ENCODE measurements at places on chromosomes 4 and X.

DNA sequence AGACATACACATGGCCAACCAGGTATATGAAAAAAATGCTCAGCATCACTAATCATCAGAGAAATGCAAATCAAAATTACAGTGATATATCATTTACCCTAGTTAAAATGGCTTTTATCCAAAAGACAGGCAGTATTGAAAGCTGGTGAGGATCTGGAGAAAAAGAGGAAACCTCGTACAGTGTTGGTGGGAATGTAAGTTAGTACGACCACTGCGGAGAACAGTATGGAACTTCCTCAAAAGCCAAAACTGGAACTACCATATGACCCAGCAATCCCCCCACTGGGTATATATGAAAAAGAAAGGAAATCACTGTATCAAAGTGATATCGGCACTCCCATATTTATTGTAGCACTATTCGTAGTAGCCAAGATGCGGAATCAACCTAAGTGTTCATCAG is 23.4 kb downstream of the ABHD18 start:
- DNase-seq: no peak

DNA sequence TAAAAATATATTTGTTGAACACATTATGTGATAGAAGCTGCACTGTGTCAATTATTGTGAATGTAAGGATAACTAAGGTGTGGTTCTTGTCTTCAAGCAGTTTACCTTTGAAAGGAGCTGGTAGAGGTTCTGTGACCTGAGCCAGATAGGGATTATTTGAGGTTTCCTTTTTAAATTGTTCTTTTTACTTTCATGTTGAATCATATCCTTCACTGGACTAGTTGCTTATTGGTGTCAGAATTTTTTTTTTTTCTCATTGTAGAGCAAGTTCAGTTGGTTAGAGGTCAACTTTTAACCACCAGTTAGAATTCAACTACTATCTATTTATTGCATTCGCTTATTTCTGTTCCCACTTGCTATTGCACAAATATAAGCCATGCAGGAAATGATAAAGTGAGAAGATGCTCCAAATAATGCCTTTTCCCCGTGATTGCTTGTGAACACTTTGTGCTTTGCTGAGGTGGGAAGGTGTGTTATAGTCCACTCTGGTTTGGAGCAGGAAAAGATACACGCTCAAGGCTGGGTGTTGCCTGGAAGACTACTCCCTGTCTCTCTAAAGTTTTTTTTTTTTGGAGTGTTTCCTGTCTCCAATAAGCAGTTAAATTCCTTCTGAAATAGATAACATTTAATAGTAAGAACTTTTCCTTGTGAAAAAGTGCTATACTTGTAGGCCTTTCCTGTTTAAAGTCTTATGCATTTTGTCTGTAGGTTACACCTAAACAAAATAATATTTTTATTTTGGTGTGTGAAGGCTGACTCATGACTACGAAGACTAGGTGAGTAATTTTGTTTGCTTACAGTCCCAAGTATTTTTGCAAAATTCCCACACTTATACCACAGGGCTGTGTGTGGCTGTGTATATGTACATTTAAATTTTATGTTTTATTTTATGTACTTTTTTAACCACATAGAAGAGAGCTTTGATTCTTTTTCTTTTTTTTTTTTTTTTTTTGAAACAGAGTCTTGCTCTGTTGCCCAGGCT is 83.8 kb upstream of the LCORL start:
- DNase-seq: no peak

- no peak for DNase-seq
These were observed 10.9 kb downstream of the MTMR1 start for GRCh38 chrX:150704030-150704613.

GRCh38 chrX:149825424-149825823 is 43.7 kb downstream of the MAGEA9 start:
- DNase-seq: peak; percentile 20

DNA sequence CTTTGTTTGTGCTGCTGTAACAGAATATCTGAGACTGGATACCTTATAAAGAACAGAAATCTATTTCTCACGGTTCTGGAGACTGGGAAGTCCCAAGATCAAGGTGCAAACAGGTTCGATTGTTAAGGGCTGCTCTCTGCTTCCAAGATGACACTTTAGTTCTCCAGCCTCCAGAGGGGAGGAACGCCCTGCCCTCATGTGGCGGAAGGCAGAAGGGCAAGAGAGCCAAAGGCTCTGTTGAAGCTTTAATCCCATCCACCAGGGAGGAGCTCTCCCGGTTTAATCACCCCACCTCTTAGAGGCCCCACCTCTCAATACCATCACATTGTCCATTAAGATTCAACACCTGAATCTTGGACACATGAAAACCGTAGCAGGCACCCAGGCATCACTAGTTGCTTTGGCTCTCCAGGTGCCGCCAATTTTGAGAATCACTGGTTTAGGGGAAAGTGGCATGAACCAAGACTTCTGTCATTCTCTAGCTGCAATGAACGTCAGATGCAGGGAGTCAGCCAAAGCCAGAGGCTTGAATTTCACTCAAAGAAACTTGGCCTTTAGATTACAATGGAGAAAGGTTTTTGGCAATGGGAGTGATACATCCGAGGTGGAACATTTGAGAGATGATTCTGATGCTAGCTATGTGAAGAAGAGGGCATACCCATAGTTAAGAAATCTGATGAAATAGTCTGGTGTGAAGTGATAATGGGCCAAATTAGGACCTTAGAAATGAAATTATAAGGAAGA is 15.7 kb downstream of the FHL1 start:
- DNase-seq: no peak

DNA sequence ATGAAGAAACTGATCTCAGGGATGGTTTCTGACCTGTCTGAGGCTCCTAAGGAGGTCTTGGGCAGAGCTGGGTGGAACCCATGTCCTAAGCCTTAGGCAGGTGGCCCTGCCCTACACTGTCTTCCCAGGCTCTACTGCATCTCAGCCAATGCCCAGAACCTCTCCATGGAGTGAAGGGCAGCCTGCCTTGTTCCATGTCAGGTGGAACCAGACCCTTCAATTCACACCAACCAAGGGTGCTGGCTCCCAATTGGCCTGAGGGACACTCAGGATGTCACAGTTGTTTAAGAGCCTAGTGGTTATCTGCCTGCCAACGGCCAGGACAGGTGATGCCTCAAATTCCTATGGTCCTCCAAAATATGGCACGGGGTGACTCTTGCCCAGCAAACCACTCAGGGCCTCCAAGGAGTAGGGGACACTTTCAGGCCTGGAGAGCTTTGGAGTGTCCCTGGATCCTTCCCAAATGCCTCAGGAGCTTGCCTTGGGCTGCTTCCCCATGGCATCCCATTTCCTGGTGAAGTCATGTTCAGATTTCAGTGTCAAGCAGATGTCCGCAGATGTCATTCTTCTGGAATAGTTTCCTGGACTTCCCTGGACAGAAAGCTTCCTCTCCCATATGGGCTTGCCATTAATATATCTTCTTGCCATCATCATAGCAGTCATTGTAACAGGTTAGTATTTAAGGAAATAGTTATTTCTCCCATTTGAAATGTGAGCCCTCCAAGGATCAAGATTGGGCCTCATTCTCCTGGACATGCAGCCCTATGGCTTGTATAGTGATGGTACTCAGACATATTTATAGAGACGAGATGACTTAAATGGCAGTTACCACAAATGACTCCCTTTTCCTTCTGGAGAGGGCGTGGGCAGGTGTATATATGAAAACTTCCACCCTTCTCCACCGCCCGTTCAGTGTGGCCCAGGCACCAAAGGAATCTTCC is 67.1 kb downstream of the MED28 start:
- no peak for DNase-seq

DNA sequence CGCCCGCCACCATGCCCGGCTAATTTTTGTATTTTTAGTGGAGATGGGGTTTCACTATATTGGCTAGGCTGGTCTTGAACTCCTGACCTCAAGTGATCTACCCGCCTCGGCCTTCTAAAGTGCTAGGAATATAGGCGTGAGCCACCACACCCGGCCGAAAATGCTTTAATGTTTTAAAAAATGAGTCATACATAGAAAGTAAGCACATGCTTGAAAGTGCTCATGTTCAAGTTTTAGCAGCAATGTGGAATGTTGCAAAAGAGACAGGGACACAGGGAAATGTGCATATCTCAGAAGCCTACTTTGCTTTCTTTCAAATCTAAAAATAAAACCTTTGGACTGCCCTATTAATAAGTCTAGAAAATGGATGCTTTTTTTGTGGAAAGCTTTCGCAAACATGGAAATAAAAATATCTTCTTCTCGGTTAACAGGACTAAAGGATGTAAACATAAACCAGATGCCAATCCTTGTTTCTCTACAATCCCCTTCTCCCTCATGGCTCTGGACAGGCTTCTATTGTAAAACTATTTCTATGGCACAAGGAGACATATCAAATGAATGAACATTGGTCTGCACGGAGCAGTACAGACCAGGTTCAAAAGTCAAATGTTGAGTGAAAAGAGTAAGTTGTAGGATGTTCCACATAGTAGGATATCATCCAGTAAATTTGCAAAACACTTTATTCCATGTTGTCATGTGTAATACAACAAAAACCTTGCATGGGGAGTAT is 15.0 kb downstream of the MECP2 start:
- DNase-seq: no peak

GRCh38 chr4:22315628-22316027 is 200.2 kb downstream of the ADGRA3 start:
- no peak for DNase-seq

DNA sequence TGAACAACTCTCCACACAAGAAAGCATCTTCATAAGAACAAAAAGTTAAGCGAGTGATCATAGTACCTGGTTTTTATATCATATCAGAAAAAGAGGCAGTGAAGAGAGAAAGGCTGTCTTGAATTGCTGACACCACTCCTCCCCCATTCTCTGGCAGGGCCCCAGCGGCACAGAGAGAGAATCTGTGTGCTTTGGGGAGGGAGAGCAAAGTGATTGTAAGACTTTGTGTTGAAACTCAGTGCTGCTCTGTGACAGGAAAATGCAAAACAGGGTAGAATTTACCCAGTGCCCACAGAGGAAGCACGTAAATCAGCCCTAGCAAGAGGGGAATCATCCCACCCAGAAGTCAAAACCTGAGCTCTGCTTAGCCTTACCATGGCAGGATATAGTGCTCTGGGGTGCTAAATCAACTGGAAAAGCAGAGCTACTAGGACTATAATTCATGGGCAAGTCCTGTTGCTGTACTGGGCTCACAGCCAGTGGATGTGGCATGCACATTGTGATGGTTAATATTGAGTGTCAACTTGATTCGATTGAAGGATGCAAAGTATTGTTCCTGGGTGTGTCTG is 174.6 kb downstream of the PRR32 start:
- no peak for DNase-seq

DNA sequence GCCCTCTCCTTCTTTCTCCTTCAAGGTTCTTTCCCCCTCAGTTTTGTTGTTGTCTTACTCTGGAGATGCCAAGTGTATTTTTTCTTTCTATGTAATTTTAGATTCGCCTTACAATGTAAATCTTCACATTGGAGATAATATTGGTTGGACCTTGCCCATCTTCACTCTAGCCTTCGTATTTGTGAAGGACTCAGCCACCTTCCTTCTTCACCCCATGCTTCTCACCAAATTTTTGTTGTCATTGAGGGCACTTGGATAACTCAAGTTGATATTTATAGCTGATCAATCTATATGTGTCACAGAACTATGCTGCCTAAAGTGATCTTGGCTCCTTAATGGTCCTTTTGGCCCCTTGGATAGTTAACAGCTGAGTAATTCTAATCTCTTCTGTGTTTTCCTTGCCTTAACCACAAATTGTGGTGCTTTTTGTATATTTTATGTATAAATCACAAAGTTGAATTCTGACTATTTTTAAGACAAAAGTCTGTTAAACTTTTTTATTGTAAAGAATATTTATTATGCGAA is 6.5 kb downstream of the SPRY1 start:
- no peak for DNase-seq

GRCh38 chr4:10743357-10743756 is 58.8 kb upstream of the CLNK start:
- no peak for DNase-seq

GRCh38 chr4:174496631-174497432 is 25.5 kb downstream of the HPGD start:
- peak; percentile 10 for DNase-seq

- DNase-seq: no peak
These were observed 443.7 kb downstream of the CENPC start for GRCh38 chr4:67101612-67102011.

DNA sequence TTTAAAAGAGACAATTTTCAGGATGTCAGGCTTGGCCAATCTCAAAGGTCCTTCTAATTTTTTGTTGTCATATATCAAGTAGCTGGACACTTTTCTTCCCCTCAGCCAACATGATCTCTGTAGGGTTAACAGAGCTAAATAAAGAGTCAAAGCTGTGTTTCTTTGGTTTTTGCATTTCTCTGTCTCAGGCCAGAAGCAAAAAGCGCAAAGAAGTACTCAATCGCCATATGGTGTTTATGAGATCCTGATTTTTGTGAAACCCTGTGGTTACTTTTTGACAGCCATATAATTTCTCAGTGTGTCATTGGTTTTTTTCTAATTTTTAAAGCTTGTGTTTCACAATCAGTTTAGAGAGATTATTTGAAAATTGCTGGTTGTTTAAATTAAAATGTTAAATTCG is 111.9 kb downstream of the MAPK10 start:
- DNase-seq: no peak

DNA sequence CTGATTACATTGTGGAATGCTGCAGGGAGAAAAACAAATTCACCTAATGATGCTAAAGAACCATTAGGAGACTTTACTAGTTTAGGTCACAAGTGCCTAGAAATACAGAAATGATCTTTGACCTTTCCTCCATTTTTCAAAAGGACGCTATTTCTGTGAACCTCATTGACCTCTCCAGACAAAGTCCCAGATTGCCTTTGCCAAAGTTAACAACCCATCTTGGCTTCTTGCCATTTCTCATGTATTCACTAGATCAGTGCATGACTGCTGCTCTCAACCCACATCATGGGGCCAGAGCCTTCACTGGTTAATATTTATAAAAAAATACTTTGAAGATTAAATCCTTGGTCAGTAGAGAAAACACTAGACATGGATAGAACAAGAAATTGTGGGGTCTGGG is 19.9 kb upstream of the AR start:
- DNase-seq: no peak

- no peak for DNase-seq
These were observed 166.4 kb upstream of the CPEB2 start for GRCh38 chr4:14835708-14836425.

DNA sequence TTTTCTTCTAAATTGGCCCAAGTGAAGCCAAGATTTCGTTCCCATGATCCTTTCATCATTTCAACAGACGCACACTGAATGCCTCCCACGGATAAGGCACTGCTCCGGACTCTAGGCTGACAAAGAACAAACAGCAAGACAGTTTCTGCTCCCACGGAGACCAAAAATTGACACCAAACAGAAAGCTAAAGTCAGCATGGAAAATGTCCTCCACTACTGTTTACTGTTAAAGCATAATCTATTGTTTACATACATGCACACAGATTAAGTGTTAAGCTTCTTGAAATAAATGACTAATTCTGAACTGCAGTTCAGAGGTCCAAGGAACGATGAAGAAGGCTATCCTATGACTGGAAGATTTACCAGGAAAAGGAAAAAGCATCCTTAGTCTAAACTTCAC is 199.6 kb downstream of the AASDH start:
- DNase-seq: no peak

DNA sequence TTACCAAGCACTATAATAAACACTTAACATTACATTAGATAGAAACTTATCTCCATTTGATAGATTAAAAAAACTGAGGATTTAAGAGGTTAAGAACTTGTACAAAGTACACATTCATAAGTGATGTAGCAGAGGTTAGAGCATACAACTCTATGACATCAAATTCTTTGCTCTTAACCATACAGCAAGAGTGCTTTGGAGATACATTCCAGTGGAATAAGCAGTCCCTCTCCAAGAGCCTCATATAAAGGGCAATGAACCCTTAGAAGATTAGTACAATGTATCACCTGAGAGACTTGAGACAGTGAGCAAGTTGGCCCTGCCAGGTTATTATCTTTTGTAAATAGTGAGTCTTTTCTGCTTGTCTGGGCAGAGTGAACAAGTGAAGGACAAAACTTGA is 600.4 kb upstream of the CT83 start:
- DNase-seq: no peak
